D721Med (cell line): ENCODE measurements at places on chromosomes 11 and 22.

- DNase-seq, result no peak
These were observed 42.1 kb upstream of the TPBGL start for GRCh38 chr11:75198278-75198973.

DNA sequence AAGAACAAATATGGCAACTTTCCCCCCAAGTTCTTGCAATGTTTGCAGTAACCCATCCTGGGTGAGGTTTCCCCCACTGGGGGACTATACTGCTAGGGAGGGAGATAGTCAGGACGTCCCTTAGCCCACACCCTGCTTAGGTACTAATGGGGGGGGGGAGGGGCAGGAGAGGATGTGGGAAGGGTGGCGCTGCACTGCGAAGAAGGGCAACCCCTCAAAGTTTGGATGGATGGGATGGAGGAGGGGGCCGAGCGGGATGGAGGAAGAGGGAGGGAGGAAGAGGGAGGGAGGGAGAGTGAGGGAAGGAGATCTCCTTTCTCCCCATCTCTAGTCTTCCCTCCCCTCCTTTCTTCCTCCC, 100.6 kb upstream of the HSD17B12 start:
- no peak for DNase-seq

DNA sequence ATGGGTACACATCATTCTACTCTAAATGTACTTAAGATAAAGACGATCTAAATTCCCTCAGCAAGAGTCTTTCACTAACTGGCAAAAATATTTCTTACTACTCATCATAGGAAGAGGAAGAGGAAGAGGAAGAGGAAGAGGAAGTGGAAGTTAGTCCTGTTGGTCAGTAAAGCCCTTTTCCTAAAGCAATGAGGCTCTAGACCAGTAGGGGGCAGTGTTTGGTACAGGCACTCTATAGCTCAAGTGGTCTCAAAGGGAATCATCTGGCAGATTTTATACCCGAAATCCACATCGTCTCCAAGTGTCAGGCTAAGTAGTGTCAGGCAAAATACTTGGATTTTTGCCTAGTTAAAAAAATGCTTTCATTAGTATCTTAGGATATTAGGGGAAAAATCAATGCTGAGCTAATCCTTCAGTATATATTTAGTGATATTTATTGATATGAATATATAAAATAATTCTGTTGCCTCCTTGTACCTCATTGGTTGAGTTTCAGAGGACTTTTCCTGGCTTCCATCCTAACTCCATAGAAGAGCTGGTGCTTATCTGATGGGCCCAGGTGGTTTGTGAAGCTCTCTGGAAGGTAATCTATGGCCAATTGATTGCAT, 7.7 kb downstream of the BLID start:
- no peak for DNase-seq

GRCh38 chr22:19115628-19116027, 6.6 kb downstream of the DGCR2 start:
- no peak for DNase-seq

DNA sequence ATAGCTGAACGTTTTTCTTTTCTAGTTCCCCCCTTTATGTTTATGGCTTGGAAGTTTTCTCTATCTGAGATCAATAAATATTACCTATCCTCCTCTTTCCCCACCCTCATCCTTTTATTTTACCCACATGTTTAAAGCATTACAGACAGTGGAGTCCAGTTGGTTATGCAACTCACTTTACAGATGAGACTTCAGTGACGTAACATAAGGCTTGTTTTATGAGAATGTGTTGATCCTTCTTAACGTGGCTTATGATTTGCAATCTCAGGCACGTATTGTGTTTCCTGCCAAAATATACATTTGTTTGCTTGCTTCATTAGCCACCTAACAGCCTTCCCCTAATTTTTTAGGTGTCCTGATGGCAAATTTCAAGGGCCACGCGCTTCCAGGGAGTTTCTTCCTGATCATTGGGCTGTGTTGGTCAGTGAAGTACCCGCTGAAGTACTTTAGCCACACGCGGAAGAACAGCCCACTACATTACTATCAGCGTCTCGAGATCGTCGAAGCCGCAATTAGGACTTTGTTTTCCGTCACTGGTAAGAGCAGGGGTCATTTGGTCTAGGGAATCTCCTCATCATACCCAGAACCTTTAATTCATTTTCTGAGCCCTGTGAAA, 36.6 kb downstream of the TMEM45B start:
- no peak for DNase-seq

- DNase-seq, result no peak
These were observed 49.7 kb downstream of the FDX1 start for GRCh38 chr11:110479108-110480101.

GRCh38 chr11:5269715-5270147, at the start of gene HBE1:
TSS of gene HBE1 (minus strand) at chr11:5269945. CDS start at chr11:5269890, 55 bp downstream.
- DNase-seq, result no peak

DNA sequence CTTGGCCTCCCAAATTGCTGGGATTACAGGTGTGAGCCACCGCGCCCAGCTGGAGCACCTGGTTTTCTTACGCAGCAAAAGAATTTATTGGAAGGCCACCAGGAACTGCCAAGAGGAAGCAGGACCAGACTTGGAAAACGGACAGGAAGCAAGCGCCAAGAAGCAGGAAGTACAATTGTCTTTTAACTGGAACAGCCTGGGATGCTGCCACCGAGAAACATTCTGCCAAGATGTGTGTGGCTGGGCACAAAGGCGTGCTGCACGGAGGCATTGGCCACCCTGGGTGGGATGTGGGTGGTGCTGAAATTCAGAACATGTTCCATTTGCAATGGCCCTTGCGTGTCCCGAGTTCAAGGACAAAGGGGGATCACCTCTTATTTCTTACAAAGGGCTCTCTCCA, 15.4 kb downstream of the SLC3A2 start:
- no peak for DNase-seq

DNA sequence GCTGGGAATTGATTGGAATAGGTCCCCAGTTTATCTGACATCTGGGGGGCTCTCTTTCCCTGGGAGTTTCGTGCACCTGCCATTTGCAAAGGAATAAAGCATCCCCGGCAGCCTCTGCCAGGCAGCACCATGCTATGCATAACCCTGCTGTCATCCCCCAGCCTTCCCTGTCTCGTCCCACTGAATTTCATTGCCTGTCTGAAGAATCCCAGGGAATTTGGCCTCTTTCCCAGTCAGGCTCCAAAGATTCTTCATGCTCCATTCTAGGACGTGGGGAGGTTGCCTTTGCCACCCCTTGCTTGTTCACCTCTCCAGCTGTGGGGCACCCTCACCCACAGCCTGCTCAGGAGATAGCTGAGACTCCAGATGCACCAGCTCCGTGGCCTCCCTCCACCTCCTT, 195.1 kb upstream of the TBCEL start:
- DNase-seq, result no peak

GRCh38 chr22:47445716-47446290, 683.4 kb downstream of the TBC1D22A start:
- DNase-seq, result no peak

DNA sequence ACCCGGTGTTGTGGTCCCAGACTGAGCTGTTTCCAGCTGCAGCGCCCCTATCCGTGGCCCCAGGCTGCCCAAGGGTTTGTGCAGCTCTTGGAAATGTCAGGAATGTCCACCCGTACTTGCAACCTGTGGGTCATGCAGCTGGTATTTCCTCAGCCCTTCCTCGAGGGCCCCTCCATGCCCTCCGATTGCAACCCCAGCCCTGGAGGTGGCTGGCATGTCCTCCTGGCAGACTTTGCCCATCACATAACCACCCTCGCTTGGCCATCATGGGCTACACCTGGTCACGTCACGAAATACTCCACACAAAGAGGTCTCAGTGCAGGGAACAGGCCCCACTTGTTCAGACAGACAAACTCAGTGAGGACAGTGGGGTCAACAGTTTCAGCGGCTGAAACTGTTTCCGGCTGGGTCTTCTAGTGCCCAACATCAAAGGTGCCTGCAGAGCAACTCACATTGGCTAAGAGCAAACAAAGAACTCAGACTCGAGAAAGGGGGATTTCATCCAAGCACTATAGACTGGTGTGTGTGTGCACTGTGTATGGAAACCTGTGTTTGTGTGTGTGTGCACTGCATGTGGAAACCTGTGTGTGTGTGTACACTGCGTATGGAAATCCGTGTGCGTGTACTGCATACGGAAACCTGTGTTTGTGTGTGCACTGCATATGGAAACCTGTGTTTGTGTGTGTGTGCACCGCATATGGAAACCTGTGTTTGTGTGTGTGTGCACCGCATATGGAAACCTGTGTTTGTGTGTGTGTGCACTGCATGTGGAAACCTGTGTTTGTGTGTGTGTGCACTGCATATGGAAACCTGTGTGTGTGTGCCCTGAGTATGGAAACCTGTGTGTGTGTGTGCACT, 72.8 kb upstream of the CCND1 start:
- DNase-seq, result no peak

DNA sequence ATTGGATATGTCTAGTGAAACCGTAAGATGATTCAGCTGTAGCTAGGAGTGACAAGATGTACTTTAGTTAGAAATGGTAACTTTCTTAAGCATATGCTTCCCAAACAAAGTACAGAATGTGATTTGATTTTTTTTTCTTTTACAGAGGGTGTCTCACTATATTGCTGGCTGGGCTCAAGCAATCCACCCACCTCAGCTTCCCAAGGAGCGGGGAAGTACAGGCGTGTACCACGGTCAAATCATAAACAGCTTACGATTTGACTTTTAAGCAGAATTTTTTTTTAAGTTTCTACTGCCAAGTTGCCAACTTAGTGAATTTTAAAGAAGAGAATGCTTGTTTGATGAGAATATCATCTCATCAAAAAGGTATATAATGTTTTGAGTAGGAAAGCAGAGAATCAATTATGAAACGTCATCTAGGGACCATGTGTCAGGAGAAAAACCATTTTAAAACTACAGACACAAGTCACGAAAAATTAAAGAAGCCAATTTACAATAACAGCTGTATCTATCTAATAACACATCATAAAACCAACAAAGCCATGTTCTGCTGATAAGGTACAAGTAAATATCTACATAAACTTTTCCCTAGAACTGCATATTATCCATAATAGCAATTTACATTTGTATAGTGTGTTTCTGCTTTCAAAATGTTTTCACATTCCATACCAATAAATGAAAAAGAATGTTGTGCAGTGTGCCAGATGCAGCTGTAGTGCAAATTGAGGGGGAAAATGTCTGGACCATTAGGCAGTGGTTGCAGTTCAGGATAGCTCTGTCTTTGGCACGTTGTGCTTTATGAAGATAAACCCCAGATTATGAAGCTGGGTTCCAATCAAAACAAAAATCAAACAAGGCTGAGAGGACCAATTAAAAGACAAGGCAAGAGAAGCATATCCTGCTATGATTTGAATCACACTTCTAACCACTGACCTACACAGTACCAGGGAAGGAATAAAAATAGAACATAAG, 33.7 kb upstream of the USP47 start:
- no peak for DNase-seq

- no peak for DNase-seq
These were observed 43.9 kb upstream of the YPEL1 start for GRCh38 chr22:21779444-21779843.

DNA sequence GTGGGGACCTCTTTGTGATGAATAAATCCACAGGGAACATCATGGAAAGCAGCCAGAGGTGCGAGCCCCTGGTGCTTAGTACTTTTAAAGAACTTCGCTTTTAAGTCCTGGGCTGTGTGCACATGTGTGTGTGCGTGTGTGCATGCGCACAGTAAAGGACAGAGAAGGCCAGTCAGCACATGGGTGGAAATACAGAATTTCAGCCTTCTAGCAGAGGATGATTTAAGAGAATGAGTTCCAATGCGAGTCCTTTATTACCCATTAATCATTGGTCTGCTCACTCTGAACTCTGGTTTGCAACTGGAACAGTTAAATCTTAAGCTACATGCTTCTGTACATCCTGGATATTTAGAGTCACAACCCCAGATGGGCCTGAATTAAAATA, 18.9 kb downstream of the TEAD1 start:
- no peak for DNase-seq

- DNase-seq, result no peak
These were observed 13.5 kb downstream of the CCDC81 start for GRCh38 chr11:86388198-86388597.

DNA sequence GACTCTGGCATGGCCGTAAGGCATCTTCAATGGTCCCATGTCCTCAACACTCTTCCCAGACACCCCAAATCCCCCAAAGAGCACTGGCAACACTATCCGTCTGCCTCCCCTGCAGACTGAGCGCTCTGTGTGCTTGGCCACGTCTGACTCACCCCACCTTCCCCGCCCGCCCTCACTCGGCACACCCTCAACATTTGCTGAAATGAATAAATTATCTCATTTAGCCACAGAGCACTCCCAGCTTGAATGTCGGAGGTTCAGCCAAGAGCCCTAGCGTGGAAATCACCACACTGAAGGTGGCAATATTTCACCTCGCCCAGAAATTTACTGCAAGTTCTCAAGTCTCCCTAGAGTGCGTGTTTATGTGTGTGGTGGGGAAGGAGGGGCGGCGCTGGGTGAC, 46.6 kb upstream of the TCF20 start:
- DNase-seq, result no peak

GRCh38 chr11:122697636-122698167, 42.2 kb downstream of the UBASH3B start:
- no peak for DNase-seq

- no peak for DNase-seq
These were observed 50.9 kb upstream of the RTL6 start for GRCh38 chr22:44548981-44549380.

DNA sequence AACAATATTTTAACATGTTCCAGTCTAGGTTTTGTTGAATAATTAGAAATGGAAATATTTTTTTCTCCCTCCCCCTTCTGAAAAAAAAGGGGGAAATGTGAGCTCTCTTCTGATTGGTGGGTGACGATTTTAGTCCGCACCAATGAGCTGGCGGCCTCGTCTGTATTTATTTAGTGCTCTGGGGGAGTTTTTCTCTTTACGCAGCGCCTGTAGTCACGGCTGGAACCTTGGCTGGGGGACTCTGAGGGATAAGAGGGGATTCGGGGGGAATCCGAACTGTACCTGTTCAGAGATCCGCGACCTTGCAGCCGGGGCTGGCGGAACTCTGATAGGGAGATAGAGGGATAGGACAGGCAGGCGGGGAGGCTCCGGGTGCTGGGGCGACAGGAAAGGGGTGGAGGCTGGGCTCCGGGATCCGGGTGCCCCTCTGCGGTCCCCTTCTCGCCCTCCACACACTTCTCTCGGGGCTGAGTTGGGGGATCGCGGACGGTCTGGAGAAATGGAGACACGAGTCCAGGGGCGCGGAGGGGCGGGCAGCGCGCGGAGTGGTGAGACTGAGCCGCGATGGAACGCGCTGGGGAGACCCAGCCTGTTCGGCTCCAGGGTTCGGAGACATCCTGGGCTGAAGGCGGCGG, 99.7 kb upstream of the HSD17B12 start:
- DNase-seq, result no peak
